ENCODE measurements at places on chromosomes 12 and 14.

DNA sequence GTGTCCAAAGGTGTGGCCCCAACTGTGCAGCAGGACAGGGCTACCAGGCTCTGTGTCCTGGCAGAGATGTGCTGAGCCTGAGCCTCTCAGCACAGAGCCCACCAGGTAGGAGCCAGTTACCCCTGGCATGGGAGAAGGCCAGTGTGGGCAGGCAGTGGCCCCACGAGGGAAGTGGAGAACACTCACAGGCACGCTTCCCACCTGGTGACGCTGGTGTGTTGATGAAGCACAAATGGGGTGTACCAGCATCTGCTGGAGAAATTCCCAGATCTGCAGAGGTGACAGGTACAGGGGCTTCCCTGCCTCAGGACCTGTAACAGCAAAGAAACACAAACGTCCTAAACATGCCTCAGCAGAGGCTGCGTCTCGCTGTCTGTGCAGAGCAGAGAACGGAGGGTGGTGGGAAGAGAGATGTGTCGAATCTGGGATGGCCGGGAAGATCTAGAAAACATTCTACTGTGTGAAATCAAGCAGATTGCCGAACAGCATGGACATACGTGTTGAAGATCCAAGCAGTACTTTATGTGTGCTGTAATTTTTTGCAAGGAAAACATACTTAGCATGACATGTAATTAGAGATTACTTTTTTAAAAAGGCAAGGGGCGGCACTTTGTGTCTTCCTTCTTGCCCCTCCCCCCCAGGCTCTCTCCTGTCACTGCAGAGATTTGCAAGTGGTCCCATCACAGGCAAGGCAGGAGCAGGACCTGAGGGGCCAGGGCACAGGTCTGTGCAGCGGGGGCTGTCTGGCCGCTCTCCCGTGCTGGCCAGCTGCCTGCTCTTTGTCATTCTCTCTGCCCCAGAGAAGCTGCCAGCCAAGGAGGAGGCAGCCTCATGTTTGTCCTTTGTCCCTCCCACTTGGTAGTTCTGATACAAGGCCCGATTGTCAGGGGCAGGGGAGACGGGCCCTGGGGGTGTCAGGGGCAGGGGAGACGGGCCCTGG, 17.3 kb downstream of the HIP1R start:
- no peak for DNase-seq

DNA sequence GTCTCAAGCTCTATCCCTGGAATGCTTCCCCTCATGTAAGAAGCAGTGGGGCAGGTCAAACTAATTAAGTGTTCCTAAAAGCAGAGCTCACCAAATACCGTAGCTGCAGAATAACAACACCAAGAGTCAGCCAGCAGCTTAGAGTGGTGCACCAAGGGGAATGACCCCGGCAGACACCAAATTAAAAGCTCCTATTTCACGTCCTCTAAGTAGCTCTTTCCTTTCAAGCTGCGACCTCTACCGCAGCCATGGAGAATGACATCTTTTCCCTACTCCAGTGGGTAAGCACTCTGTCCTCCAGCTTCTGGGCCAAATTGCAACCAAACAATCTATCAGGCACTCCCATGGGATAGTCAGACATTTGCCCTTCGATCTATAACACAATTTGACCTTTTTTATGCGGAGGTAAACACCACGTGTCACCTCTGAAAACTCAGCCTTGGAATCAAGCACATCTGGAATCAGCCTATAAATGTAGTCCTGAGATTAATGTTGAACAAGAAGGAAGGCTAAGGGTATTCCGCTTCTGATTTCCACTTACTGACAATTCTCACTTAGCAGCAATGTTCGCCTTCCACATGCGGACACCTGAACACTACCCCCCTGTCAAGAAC, 67.6 kb upstream of the CDKN3 start:
- DNase-seq, result peak; percentile 52

GRCh38 chr14:32602699-32603098, 273.6 kb downstream of the AKAP6 start:
- no peak for DNase-seq

DNA sequence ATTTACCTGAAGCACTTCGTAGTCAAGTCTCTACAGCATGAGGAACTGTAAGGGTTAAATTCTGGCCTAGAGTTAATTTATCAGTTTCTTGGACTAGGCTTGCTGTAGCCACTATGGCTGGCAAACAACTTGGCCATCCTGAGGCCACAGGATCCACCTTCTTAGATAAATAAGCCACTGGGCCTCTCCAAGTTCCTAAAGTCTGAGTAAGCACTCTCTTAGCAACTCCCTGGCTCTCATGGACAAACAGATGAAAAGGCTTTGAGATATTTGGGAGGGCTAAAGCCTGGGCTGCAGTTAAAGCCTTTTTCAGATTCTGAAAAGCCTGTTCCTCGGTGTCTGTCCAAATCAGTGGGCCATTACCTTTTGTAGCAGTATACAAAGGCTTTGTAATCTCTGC, 675.0 kb downstream of the TMEM121 start:
- DNase-seq, result no peak

GRCh38 chr12:128442096-128442495, 175.1 kb downstream of the TMEM132C start:
- DNase-seq, result no peak

DNA sequence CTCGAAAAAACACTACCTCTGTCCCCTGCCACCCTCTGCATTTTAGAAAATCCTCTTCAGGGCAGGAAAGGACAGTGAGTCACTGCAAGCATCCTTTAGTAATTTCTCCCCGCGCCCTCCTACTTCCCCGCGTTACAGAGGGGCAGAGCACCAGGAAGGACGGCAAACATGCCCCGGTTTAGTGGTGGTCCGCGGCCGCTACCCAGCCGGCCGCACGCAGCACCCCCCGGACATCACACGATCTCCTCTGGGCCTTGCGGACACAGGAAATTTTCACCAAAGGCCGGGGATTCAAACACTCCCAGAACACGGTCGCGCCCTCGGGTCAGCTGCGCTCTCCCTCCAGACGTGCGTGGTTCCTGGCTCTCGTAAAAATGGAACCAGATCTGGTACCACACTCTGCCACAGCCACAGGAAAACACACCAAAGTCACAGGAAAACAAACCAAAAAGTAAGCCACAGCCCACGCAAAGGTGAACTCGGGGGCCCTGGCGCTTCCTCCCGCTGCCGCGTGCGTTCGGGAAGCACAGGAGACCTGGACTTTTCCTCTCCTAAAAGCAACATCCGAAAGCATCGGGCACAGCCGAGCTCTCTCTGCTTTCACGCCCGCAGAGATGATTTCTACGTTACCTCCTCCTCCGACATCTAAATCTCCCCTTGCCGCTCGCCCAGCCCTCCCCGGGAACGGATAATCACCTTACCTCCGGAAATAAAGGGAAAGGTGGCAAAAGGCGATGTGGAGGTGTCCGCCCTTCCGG, 839 bp downstream of the SLC38A1 start:
- DNase-seq, result peak; percentile 64

- peak; percentile 91 for DNase-seq
Observed at GRCh38 chr12:123267991-123268843, 3.4 kb downstream of the CDK2AP1 start.

GRCh38 chr14:104150136-104151025, 12.0 kb downstream of the KIF26A start:
- peak; percentile 46 for DNase-seq

- DNase-seq, result no peak
Observed at GRCh38 chr12:14417715-14418114, 52.2 kb downstream of the ATF7IP start.

DNA sequence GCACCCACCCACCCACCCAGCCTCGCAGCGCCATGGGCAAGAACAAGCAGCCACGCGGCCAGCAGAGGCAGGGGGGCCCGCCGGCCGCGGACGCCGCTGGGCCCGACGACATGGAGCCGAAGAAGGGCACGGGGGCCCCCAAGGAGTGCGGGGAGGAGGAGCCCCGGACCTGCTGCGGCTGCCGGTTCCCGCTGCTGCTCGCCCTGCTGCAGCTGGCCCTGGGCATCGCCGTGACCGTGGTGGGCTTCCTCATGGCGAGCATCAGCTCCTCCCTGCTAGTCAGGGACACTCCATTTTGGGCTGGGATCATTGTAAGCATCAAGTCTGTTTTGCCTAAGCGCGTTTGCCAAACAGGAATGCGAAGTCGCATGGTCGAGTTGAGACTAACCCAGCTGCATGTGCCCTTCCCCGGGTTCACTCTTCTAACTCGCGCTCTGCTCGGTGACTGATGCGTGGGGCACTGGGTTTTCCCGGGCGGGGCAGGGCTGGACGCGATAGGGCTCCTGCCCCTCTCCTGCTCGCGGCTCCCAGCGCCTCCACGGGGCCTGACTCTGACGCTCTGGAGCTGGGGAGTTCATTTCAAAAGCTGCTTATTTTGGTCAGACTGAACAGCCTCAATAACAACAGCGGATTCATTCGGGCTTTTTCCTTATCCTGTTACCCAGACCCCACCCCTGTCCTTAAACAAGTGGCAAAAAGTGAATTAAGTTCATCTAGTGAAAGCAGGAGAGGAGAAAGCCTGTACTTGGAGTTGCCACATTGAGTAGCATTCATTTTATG, 458 bp downstream of the SSPN start:
- peak; percentile 43 for DNase-seq

- DNase-seq, result no peak
Observed at GRCh38 chr14:75428230-75429104, 645 bp downstream of the JDP2 start.

DNA sequence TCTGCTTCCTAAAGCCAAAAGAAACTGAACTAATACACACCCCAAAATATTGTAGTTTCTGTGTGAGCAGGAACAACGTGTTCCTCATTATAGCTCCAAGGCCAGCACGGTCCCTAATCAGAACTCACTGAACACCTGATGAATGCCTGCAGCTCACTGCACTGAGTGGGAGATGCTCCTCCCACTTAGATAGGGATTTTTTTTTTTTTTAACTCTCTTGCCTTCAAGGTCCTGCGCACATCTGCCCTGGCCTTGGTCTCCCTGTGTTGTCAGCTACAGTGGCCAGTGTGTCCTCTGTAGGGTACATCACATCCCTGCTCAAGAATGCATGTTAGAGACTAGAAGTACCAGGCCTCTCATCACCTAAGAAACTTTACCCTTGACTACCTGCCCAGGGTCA, 44.3 kb upstream of the TMPO start:
- DNase-seq, result no peak

DNA sequence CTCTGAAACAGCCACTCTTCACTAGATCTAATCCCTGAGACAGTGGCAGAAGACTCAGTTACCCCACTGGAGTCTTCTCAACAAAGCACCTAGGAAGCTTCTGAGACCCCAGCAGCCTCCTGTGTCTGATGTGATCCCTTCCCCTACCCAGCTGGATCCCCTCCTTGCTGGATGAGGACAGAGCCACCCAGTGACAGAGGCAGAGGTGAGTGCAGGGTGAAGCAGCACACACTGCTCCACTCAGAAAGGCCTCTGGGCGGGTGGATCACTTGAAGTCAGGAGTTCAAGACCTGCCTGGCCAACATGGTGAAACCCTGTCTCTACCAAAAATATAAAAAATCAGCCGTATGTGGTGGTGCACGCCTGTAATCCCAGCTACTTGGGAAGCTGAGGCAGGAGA, 2.7 kb downstream of the SPRYD3 start:
- no peak for DNase-seq

- no peak for DNase-seq
Observed at GRCh38 chr14:91942128-91942527, 5.4 kb downstream of the FBLN5 start.

DNA sequence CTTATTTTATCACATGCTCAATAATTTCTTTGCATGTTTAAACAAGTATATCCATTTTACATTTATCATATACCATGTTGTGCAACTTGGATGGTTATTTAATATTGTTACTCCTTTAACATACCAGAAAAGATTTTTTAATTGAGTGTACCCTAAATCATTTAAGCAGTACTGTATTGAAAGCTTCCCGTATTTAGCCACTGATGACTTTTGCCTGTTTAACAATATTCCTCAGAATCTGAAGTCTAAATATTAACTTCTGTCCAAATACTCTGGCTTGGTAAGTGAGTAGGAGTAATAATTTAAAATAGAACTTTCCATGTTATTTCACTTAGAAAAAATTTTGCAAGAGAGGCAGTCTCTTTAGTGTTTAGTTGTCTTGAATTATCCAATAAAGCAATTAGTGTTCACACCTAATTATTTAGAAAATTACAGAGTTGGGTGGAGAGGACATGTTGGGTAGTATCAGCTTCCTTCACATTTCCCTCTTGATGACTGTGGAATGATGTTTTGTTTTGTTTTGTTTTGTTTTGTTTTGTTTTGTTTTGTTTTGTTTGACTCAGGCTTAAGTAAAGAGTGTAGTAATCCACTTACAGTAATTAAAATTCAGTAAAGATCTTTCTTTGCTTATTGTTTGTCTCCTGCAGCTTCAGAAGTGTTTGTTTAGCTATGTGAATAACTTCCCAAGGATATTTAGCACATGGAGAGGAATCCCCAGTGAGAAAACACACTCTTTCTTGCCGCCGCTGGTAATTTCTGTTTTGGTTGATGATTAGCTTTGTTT, 59.5 kb downstream of the DAAM1 start:
- no peak for DNase-seq

DNA sequence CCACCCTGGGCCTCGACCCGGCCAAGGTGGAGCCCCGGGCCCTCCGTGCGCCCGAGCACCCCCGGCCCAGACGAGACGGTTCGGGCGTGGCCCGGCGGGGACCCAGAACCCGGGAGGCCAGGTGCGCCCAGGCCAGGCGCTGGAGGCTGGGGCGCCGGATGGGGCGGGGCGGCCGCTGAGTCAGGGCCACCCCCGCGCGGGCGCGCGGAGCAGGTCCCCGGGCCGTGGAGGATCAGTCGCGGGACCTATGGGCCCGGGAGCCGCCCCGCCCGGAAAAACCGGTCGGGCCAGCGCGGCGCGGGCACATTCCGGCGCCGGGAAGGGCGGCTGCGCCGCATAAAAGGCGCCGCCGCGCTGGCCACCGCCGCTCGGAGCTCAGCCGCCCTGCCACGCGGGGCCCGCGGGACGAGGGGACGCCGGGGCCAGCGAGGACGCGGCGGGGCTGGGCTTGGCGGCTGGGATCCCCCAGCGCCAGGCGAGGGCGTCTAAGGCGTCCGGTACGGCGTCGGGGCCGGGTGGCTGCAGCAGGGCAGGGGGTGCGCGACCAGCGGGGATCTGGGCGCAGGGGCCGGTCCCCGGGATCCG, 21.5 kb upstream of the KIF26A start:
- DNase-seq, result no peak

GRCh38 chr14:104776961-104777807, 18.4 kb downstream of the AKT1 start:
- no peak for DNase-seq

DNA sequence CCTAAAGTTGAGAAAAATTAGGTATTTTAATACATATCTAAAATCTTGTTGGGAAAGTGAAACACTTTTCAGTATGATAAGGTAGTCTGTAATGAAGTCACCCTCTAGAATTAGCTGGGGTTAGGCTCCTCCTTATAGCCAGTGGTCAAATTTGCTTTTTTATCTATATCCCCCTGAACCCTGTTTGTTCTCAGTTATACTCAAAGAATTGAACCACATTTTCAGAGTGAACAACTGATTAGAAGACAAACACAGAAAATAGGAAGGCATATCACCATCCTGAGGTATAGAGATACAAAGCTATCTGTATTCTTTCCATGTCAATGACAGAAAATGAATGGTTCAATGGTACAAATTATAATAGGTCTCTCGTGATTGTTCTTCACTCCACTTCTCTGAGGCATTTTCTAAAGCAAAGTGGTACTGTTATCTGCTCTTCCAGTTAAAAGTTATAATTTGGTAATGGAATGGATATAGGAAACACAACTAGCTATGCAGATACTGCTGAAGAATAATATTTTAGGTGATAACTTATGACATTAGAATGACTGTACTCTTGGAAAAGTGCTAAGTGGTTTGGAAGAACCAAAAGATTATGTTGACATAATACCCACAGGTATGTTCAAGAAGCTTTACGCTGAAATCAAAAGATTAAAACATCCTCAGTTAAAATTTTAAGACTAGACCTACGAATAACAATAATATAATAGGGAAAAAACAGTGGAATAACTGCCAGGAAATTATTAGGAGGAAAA, 27.6 kb downstream of the WASHC3 start:
- DNase-seq, result no peak

GRCh38 chr12:83313322-83313721, 626.6 kb downstream of the TMTC2 start:
- DNase-seq, result no peak
